ENCODE measurements at places on chromosomes 2 and 18. TPM values are rescaled to one million over a fixed set of nuclear protein-coding genes. Genes with fewer than 3 reads are reported as not detected.

DNA sequence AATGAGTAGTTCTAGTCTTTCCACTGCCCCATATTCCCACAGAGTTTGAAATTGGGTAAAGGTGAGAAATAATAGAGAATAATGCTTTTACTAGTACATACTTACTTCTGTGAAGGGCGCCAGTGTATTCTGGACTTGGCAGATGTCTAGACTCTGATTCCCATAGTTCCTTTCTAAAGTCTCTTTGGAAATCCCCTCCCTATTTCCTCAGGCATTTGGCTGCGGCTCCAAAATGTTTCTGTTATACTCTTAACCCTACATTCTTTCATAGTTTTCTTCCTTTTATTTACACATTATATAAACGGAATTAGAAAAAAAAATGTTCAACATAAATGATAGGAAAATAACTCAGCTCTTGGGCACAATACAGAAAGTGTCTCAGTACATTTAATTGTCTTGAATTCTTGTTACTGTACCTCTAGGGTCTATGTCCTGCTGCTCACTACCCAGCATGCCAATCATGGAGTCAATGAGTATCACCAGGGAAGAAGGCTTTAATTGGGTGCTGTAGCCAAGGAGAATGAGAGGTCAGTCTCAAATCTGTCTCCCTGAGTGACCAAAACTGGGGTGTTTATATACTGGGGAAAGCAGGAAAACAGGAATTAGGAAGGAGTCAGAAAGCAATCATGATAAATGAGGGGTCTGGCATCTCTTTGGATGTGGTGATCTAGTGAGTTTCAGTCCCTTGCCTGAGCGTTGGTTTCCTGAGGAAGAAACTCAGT lies 147.8 kb upstream of the MMADHC start:
- no peak for DNase-seq
- H3K36me3 ChIP-seq, result no peaks in the 10 kb centered on the region
- no peak overlapping the region for H3K4me3 ChIP-seq
- H3K27me3 ChIP-seq, result no peaks in the 10 kb centered on the region
- H3K27ac ChIP-seq, result no peak overlapping the region

DNA sequence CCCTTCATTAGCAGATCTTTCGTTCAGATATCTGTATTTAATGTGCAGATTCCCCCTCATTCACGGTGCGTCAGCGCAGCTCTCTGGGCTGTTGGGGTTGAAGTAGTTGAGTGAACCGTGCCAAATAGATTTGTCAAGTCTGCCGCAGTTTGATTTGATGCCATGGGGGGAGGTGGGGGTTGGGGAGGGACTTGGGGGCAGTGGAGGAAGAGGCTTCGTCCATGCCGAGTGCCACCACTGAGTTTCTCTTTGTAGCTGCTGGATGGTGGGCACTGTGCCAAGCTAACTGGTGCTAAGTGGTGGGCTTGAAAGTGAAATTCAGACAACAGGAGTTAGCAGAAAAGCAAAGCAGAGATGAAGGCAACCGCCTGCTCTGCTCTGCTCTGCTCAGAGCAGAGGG lies 47.9 kb downstream of the NRP2 start:
- peaks cover 23% of the 10 kb centered on the region for H3K4me1 ChIP-seq
- no peak overlapping the region for H3K4me3 ChIP-seq
- DNase-seq, result no peak
- H3K36me3 ChIP-seq, result peaks cover 73% of the 10 kb centered on the region

DNA sequence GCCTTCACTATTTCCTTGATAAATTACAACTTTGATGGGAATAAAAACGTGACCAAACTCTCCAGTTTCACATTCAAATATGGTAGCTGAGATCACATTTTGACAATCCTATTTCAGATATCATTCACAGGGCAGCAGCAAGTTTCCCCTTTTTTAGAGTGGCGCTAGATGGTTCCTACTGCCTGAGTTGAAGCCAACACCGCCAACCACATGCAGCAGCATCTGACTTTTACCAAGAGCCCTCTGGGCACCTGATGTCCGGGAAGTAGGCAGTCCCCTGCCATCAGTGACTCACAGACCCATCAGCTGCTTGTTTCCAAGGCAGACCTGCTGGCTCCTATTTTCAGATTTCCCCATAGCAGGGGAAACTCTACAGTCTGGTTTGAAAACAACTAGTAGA lies 4.0 kb upstream of the MREG start:
- no peaks in the 10 kb centered on the region for H3K36me3 ChIP-seq
- peak; percentile 66 for DNase-seq
- no peak overlapping the region for H3K4me3 ChIP-seq
- peaks cover 6% of the 10 kb centered on the region for H3K4me1 ChIP-seq
- H3K27ac ChIP-seq, result no peak overlapping the region
- H3K27me3 ChIP-seq, result no peaks in the 10 kb centered on the region

NPAS2 gene
- 7.5 TPM for polyA plus RNA-seq

DAW1 gene
- not detected for polyA plus RNA-seq

ASAP2 gene
- 10.5 TPM for polyA plus RNA-seq

DNA sequence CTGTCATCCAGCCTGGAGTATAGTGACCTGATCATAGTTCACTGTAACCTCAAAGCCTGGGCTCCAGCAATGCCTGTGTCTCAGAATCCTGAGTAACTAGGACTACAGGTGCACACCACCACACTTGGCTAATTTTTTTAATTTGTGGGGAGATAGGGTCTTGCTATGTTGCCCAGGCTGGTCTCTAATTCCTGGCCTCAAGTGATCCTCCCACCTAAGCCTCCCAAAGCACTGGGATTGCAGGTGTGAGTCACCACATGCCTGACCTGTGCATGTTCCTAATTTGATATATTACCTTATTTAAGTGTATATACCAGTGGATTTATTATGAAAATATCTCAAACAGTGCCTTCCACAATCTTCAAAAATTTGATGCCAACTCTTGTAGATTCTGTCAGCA lies 123.6 kb upstream of the XIRP2 start:
- no peak for DNase-seq
- no peaks in the 10 kb centered on the region for H3K27me3 ChIP-seq
- H3K36me3 ChIP-seq, result no peaks in the 10 kb centered on the region
- H3K27ac ChIP-seq, result no peak overlapping the region

TEX44 gene
- not detected for polyA plus RNA-seq

- no peak for DNase-seq
- H3K4me1 ChIP-seq, result no peaks in the 10 kb centered on the region
- no peaks in the 10 kb centered on the region for H3K27me3 ChIP-seq
- H3K27ac ChIP-seq, result no peak overlapping the region
Measured at GRCh38 chr2:112733456-112733855, 12.6 kb downstream of the NT5DC4 start.

SLC8A1 gene
- polyA plus RNA-seq, result 0.54 TPM

WNT10A gene
- 0.24 TPM for polyA plus RNA-seq

DNA sequence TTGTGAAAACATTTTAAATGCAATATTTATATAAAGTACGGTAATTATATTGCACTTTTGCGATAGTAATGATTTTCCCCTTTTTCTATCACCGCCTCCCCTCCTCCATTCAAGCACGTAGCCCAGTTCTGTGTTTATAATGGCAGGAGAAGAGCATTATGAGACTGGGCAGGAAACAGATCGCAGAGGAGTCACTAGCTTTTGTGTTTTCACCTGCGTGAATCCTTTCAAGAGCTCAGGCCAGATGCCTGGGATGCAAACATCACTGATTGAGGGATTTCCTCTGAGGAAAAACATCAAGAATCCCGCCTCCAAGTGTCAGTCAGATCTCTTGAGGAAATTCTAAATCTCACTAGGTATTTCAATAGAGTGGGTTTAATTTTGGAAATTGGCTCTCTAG lies 178.4 kb upstream of the FN1 start:
- DNase-seq, result no peak
- no peak overlapping the region for H3K27ac ChIP-seq
- no peaks in the 10 kb centered on the region for H3K27me3 ChIP-seq
- no peaks in the 10 kb centered on the region for H3K36me3 ChIP-seq
- no peaks in the 10 kb centered on the region for H3K4me1 ChIP-seq

DNA sequence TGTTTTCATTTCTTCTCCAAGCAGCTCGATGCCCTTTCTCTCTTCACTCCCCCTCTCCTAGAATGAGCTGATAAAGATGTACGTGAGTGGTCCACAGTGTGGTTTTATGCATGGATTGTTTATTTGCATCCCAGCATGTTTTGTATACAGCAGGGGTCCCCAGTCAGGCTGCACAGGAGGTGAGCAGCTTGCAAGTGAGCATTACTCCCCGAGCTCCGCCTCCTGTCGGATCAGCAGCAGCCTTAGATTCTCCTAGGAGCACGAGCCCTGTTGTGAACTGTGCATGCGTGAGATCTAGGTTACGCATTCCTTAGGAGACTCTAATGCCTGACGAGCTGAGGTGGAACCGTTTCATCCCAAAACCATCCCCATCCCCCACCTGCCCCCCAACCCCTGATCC lies 262.6 kb downstream of the AGAP1 start:
- H3K27ac ChIP-seq, result no peak overlapping the region
- H3K4me1 ChIP-seq, result no peaks in the 10 kb centered on the region
- no peak overlapping the region for H3K4me3 ChIP-seq
- no peak for DNase-seq
- no peaks in the 10 kb centered on the region for H3K36me3 ChIP-seq
- no peaks in the 10 kb centered on the region for H3K27me3 ChIP-seq

GRCh38 chr18:61379827-61380226 lies 46.6 kb downstream of the CDH20 start:
- H3K27me3 ChIP-seq, result no peaks in the 10 kb centered on the region
- no peak overlapping the region for H3K27ac ChIP-seq
- H3K36me3 ChIP-seq, result no peaks in the 10 kb centered on the region
- no peak overlapping the region for H3K4me3 ChIP-seq

CCDC85A gene
- 0.32 TPM for polyA plus RNA-seq

- H3K4me1 ChIP-seq, result peaks cover 5% of the 10 kb centered on the region
- H3K36me3 ChIP-seq, result no peaks in the 10 kb centered on the region
- peak overlapping the region; percentile 19 for H3K4me3 ChIP-seq
- DNase-seq, result peak; percentile 90
Measured at GRCh38 chr2:72862239-72862988, 24.8 kb upstream of the SPR start.

DNA sequence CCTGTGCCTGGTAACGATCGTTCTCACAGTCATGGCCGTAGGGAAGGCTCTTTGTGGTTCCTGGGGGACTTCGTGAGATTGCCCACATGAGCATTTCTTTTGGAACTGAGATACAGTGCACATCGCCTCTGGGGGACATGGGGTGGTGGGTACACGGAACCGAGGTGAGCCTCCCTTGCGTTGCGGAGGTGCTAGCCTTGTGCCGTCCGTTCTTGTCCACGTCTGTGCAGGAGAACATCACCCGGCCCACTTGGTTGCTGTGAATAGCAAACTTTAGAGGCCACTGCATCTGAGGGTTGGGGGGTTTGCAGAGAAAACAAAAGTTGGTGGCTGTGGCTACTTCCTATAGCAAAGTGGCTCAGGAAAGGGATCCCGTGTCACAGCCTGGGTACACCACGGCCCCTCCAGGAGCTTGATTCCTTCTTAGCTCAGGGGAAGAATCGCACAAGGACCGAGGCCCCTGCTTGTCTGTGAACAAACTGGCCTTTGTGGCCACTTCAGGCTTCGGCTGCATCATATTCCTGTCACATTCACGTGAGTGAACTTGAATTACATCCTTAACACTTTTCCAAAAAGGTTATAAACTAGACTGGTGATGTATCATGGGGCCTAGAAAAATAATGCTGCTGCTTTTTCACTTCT lies 72.6 kb downstream of the LRRFIP1 start:
- H3K27ac ChIP-seq, result no peak overlapping the region
- peaks cover 100% of the 10 kb centered on the region for H3K4me1 ChIP-seq
- DNase-seq, result no peak
- no peaks in the 10 kb centered on the region for H3K27me3 ChIP-seq

DNA sequence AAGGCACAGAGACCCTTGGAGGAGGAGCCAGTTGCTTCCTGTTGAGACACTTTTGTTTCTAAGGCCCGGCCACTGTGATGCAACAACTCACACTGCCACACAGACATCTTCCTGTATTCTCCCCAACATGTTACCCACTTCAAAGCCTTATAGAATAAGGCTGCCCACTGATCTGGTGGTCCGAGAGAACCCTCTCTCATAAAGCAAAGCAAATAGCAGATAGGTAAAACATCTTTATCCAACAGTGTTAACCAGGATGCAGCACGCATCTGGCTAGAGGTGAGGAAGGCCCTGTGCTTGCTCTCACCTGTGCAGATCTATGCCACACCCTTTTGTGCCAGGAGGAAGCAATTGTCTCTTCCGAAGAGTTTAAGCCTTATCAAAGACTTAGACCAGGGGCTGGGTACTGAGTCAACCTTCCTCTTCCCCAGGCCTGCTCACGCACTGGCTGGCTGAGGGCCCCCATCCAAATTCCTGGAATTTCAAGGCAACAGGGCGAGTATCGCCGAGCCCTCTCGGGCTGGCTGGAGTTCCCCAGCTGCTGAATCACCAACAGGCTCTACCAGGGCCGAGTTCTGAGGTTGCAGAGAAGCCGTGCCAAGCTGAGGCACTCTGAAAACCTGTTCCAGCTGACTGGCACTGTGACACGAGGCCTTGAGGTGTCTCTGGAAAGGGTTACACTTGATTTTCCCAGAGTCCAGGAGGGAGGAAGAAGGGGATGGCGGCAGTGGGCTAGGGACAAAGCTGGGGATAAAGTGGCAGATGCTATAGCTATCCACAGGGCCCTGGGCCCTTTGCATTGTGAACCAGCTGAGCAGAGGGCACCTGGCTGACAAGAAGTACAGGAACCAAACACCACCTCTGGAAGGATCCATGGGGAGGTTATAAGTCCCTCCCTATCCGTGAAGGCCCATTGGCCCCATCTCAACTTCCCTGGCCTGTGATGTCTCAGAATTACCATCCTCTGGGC lies 29.3 kb downstream of the TGFA start:
- no peaks in the 10 kb centered on the region for H3K27me3 ChIP-seq
- peak overlapping the region; percentile 66 for H3K27ac ChIP-seq
- H3K4me1 ChIP-seq, result peaks cover 5% of the 10 kb centered on the region
- no peaks in the 10 kb centered on the region for H3K36me3 ChIP-seq

GRCh38 chr18:27143580-27144287 lies 41.4 kb downstream of the CHST9 start:
- no peaks in the 10 kb centered on the region for H3K36me3 ChIP-seq
- peak; percentile 80 for DNase-seq
- no peaks in the 10 kb centered on the region for H3K27me3 ChIP-seq
- no peak overlapping the region for H3K27ac ChIP-seq
- H3K4me3 ChIP-seq, result no peak overlapping the region
- H3K4me1 ChIP-seq, result peaks cover 7% of the 10 kb centered on the region

DNA sequence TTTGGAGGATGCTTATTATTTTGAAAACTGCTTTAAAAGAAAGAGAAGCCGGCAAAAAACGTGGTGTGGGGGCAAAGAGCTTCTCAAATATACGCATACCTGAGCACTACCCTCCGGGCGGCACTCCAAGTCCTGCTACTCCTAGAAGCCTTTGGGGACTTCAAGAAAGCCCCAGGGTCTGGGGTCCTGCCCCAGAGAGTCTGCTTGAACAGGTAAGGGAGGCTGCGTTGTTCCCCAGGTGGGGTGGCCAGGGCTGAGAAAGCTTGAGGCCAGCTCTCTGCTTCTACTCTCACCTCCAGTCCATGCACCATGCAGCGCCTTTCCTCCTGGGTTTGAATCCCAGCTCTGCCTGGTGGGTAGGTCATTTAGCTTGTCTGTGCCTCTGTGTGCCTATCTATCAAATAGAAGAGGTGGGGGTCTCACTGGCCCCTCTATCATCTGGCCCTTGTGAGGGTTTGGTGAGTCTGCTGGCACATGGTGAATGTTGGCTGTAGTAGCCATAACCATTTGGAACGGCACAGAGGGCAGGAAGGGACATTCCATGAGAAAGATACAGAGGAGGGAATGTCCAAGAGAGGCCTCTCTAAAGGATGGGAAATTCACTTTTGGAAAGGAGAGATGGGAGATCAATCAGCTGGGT lies 19.5 kb downstream of the MALL start:
- DNase-seq, result no peak
- peaks cover 6% of the 10 kb centered on the region for H3K4me1 ChIP-seq
- H3K27me3 ChIP-seq, result no peaks in the 10 kb centered on the region
- H3K36me3 ChIP-seq, result no peaks in the 10 kb centered on the region
- H3K27ac ChIP-seq, result no peak overlapping the region
